ENCODE measurements at places on chromosomes 4 and X. TPM values are rescaled to one million over a fixed set of nuclear protein-coding genes. Genes with fewer than 3 reads are reported as not detected.

Gene FRMPD3
- 0.11 TPM for polyA plus RNA-seq

Gene LRIT3
- 0.08 TPM for polyA plus RNA-seq

Gene FRMD7
- not detected for polyA plus RNA-seq

Gene BDH2
- polyA plus RNA-seq = 97.2 TPM

Gene SSX3
- polyA plus RNA-seq = not detected

Gene ASB9
- polyA plus RNA-seq = 2.3 TPM

Gene KCND1
- polyA plus RNA-seq = 1.0 TPM

Gene ADGRA3
- 6.6 TPM for polyA plus RNA-seq

Gene FHIP1A
- 3.8 TPM for polyA plus RNA-seq

Gene CT45A3
- polyA plus RNA-seq = not detected

Gene HTR2C
- polyA plus RNA-seq = not detected

Gene MAGEA2B
- polyA plus RNA-seq = not detected

Gene PCDH10
- 0.01 TPM for polyA plus RNA-seq

Gene MAP9
- polyA plus RNA-seq = 2.2 TPM

Gene HSFX4
- polyA plus RNA-seq = 0.12 TPM

Gene SHROOM3
- polyA plus RNA-seq = 0.11 TPM

Gene HAUS7
- polyA plus RNA-seq = 9.0 TPM

Gene SHROOM4
- polyA plus RNA-seq = 0.78 TPM

Gene SHISA3
- polyA plus RNA-seq = 0.29 TPM

Gene RXFP1
- polyA plus RNA-seq = not detected

Gene ARL9
- polyA plus RNA-seq = 0.07 TPM

Gene NLRP2B
- not detected for polyA plus RNA-seq

Gene STARD8
- polyA plus RNA-seq = 11.5 TPM

Gene LPAR4
- polyA plus RNA-seq = 0.12 TPM

Gene TCEAL6
- polyA plus RNA-seq = 0.16 TPM

Gene UCHL1
- 39.3 TPM for polyA plus RNA-seq

Gene CSAG1
- not detected for polyA plus RNA-seq

Gene KLB
- polyA plus RNA-seq = 3.9 TPM

Gene FGF16
- polyA plus RNA-seq = 0.16 TPM

Gene PPP1R2C
- polyA plus RNA-seq = not detected

Gene RAB41
- polyA plus RNA-seq = not detected

Gene TMPRSS11B
- not detected for polyA plus RNA-seq

Gene SULT1B1
- polyA plus RNA-seq = 5.4 TPM

Gene AWAT2
- not detected for polyA plus RNA-seq

Gene ERVMER34-1
- polyA plus RNA-seq = 0.11 TPM

Gene RASGEF1B
- 11.5 TPM for polyA plus RNA-seq

Gene ASB5
- polyA plus RNA-seq = 1.2 TPM

Gene MAGEB2
- polyA plus RNA-seq = not detected

Gene NPY1R
- 7.6 TPM for polyA plus RNA-seq

Gene CCNA2
- 0.41 TPM for polyA plus RNA-seq

Gene IL21
- polyA plus RNA-seq = 1.1 TPM

Gene IQSEC2
- 13.1 TPM for polyA plus RNA-seq

Gene TLR10
- 0.15 TPM for polyA plus RNA-seq
